ENCODE measurements at places on chromosomes 3 and 15.

DNA sequence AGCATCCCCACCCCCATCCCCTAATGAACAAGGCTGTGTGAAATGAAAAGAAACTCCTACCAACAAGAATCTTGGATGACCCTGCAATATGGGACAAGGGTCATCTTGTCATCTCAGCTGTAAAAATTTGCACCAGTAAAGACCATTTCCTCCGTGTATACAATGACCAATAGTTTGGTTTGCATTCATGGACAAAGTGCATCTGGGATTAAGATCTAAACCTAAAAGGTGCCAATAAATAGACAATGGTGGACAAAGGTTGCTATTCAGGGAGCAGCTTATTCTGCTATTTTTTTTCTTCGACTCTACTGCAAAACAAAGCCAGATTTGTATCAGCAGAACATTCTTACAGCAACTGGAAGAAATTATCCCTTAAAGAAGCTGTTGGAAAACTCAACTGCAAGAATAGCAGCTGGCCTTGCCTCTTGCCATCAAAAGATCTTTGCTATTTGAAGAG lies 8.0 kb downstream of the MGLL start:
- no peak for ATAC-seq

GRCh38 chr15:75178171-75178937 lies 23.3 kb upstream of the C15orf39 start:
- ATAC-seq: peak; percentile 64

DNA sequence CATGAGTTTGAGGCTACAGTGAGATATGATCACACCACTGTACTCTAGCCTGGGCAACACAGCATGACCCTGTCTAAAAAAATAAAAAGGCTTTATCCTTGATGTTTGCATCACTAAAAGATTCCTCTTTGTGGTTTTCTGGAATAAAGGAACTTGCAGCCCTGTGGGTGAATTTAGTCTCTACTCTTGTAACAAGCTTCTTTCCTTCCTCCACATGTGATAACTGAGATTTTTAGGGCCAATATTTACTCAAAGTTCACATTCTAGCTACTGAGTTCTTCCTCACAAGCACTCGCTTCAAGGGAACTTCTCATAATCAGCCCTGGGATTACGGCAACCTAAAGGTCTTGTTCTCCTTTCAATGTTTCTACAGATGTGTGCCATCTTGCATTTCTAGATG lies 24.6 kb downstream of the COMMD2 start:
- no peak for ATAC-seq

- ATAC-seq: no peak
Measured at GRCh38 chr3:64888840-64889392, 201.1 kb upstream of the ADAMTS9 start.
